ENCODE measurements at places on chromosomes 1 and 21.

DNA sequence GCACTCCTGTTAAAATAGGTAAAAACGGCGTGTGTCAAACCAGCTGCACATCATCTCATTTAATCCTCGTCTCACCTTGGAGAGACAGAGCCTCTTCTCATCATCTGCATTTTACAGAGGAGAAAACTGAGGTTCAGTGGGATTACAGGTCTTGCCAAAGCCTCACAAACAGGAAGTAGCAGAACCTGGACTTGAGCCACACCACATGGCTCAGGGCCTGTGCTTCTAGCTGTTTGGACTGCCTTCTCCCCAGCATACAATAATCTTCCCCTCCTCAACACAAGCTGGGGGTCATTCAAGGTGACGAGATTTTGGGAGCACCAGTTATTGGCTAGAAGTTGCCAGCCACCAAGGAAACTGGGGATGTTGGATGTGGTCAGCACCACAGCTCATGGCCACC, 167.9 kb upstream of the ZC3H12A start:
- DNase-seq: no peak

- no peak for DNase-seq
Measured at GRCh38 chr21:45848805-45849204, 132.8 kb upstream of the COL6A1 start.

- no peak for DNase-seq
Measured at GRCh38 chr1:212432272-212432660, 454 bp upstream of the NENF start.

- no peak for DNase-seq
Measured at GRCh38 chr1:34002810-34003209, 138.9 kb downstream of the HMGB4 start.
